Thoracic aorta endothelial cell (primary cell): ENCODE measurements at places on chromosomes 13 and 19. TPM values are rescaled to one million over a fixed set of nuclear protein-coding genes. Genes with fewer than 3 reads are reported as not detected.

Gene TECR
- total RNA-seq: 22.6 and 38.4 TPM in 2 replicates

Gene JAK3
- total RNA-seq: 1.7 and 1.9 TPM in 2 replicates

Gene MUC16
- total RNA-seq: not detected in 2 replicates

Gene EBI3
- total RNA-seq: 0.14 and 0.27 TPM in 2 replicates

Gene CFAP97D2
- total RNA-seq: not detected in 2 replicates

Gene IFNL1
- not detected in 2 replicates for total RNA-seq

Gene CALR3
- total RNA-seq: 0.13 TPM in 1 of 2 replicates, not detected in the other

Gene ZNF793
- 0.53 and 0.72 TPM in 2 replicates for total RNA-seq

Gene SLC6A16
- 0.65 and 1.3 TPM in 2 replicates for total RNA-seq

Gene PSG11
- not detected in 2 replicates for total RNA-seq

Gene BEST2
- total RNA-seq: not detected in 2 replicates

Gene CYP2A6
- total RNA-seq: not detected in 2 replicates
